ENCODE measurements at places on chromosomes 1 and 21.

GRCh38 chr1:89701746-89702241, 68.9 kb downstream of the LRRC8C start:
- no peak for DNase-seq

DNA sequence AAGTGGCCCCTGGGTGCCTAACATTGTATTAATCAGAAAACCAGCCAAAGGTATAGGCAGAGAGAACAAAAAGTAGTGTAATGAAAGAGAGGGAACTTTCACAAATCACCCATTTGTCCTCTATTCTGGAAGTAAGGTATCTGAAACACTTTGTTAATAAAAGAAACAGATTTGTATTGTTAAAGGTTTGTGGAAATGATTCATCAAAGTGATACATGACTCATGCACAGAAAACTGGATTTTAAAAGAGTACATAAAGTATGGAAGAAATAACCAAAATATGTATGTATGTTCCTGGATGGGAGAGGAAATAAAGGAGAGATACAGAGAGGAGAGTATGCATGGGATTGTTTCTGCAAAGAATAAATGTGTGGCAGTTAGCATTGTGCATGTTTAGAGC, 126.8 kb downstream of the RGS21 start:
- no peak for DNase-seq

- no peak for DNase-seq
Measured at GRCh38 chr1:54835970-54836369, 34.8 kb upstream of the TTC22 start.

GRCh38 chr1:41751804-41752513, 166.8 kb downstream of the HIVEP3 start:
- DNase-seq, result no peak

GRCh38 chr1:244665771-244666217, 12.9 kb downstream of the DESI2 start:
- no peak for DNase-seq

DNA sequence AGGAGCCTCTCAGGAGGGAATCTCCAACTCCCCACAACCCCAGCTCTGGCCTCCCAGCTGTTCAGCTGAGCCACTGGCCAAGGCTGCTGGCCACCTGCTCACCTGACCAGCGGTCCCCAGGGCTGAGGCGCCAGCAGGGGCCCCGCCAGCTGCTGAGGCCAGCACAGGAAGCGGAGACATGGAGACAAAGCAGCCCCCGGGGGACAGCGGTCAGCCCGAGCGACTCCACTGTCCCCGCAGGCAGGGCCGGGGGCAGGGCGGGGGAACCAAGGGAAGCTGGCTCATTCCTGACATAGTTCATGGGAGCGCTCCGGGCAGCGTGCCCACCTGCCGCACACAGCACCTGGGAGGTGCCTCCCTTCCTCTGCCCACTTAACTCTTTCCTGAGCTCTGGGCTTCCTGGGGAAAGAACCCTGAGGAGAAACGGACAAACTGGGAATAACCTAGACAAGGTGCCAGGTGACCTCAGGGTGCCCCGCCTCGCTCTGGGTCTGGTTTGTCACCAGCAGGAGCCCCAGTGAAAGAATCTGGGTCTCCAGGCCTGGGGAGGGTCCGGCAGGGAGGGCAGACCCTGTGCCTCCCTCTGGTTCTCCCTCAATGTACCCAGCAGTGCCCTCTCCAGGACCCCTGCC, 10.7 kb downstream of the EPHA2 start:
- no peak for DNase-seq

DNA sequence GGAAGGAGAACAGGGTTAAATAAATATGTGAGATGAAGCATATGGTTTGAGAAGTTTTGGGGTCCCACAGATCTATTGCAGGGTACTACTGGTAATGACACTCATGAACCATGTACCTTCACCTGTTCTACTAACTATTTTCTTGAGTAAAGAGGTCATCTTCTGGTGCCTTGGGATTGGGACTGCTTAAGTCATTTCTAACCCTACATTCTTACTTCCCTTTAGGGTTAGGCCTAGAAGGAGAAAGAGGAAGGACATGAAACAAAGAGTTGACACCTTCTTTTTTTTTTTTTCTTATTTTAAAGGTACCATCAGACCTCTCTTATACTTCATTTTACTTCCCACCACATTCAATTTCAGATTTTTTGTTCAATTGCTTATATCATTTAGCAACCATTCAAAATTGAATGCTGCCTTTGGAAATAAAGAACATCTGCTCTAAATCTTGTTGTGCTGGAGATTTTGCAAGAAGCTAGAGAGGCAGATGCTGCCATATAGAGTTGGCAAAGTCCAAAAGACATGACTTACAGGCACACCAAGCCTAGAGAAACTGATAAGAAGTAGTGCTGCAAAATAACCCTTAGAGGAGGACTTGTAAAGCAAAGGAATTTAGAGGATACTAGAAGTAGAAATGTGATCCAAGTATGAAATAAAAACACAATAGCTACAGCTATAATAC, 374.4 kb upstream of the ST6GALNAC5 start:
- DNase-seq, result no peak

GRCh38 chr1:58809325-58810010, 25.6 kb upstream of the JUN start:
- no peak for DNase-seq

- no peak for DNase-seq
Measured at GRCh38 chr1:226349801-226350518, 41.0 kb upstream of the LIN9 start.

DNA sequence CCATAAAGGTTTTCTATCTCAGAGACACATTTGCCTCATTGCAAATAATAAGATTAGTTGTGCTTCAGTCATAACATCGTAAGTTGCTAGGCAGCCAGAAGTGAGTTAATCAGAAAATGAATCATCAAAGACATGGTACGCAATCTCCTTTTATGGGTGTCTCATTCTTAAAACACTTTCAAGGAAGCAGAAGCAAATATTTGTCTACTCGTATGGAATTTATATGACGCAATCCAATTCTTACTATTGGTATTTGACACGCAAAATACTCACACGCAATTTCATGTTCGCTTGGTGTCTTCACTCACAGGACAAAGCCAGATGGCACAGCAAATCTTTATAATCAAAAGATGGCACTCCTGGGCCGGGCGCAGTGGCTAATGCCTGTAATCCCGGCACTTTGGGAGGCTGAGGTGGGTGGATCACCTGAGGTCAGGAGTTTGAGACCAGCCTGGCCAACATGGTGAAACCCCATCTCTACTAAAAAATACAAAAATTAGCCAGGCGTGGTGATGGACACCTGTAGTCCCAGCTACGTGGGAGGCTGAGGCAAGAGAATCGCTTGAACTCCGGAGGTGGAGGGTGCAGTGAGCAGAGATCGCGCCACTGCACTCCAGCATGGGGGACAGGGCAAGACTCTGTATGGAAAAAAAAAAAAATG, 56.4 kb downstream of the HLCS start:
- DNase-seq, result peak; percentile 27

GRCh38 chr1:102566182-102566581, 542.1 kb downstream of the COL11A1 start:
- no peak for DNase-seq

GRCh38 chr1:183648042-183648441, 5.1 kb downstream of the APOBEC4 start:
- DNase-seq, result no peak

- no peak for DNase-seq
Measured at GRCh38 chr1:218565377-218565776, 220.2 kb downstream of the TGFB2 start.

DNA sequence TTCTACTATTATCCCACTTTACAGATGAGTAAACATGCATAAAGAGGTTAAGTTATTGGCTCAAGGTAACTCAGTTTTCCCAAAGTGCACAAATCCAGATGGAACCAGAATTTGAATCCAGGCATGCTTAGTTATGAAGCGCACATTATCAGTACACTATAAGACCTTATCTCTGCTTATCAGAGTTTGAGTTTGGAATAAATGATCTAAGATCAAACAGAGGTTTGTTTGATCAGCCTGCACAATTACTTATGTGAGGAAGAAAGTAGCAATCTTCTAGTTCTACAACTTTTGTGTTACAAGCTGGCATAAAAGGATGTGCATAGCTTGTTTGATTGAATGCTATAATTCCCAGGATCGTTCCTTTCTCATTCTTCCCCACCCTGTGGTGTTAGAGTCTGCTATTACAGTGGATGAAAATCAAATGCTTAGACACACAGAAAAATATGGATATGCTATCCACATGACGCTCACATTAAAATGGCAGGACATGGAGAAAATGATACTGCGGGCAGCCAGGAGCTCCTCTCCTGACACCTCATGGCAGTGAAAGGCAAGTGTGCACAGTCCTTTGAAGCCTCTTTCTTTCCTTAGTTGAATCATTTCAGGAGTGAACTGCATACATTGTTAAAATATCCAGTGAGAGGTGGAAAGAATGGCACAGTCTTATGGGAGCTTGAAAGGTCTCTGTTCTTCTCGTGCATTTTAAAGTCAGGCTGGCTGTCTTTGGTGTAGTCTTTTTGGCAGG, 23.9 kb upstream of the PBX1 start:
- no peak for DNase-seq

- no peak for DNase-seq
Measured at GRCh38 chr1:203281033-203281432, 24.3 kb upstream of the BTG2 start.

- DNase-seq, result no peak
Measured at GRCh38 chr1:228276901-228277490, 69.2 kb downstream of the OBSCN start.

GRCh38 chr1:1421907-1422464, 910 bp upstream of the ANKRD65 start:
- no peak for DNase-seq

DNA sequence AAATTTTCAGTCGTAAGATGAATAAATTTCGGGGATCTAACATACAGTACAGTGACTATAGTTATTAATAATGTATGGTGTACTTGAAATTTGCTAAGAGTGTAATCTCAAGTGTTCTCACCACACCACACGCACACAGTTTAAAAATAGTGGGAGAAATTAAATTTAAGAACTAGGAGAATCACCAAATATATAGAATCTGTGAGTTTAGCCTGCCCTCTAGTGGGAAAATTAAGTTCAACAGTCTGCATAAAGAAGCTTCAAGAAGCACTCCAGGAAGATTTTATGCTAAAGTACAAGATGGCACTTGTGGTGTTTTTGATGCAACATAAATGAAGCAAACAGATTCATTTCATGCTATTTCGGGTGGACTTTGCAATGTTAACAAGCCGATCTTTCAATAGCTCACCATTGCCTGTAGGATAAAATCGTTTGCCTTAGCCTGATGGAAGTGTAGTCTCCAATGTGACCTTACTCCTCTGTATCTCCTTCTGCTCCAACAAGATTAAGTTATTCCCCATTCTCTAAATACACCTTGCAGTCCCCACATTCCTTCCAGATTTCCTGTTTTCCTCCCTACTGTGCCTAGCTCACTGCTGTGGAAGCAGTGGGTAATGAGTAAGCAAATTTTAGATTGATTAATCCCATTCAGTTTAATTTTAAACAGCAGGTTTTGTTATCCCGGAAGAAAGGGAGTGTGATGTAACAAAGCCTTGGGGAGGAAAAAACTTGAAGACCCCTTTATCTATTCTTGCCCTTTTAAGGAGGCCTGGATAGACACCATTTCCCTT, 8.7 kb upstream of the PIK3C2B start:
- DNase-seq, result peak; percentile 61

DNA sequence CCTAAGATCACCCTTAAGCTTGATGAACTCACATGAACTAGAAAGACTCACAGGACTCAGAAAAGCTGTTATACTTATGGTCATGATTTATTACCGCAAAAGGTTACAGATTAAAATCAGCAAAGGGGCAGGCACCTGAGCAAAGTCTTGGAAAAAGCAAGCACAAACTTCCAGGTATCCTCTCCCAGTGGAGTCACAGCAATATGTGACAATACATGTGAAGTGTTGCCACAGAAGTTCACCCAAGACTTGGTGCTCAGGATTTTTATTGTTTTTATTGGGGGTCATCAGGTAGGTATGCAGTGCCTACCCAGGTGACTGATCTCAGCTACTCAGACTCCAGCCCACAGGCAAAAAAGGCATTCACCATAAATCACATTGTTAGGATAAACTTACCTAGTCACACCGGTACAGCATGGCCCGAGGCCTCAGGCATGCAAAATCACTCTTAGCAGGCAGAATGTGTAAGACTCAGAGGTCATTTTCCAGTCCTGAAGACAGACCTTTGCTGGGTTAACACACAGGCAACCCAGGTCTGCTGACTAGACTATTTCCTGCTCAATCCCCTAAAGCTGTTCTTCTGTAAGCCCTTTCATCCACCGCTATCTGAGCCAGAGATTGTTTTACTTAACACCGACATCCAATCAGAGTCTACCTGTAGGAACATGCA, 55.6 kb downstream of the SSX2IP start:
- no peak for DNase-seq

DNA sequence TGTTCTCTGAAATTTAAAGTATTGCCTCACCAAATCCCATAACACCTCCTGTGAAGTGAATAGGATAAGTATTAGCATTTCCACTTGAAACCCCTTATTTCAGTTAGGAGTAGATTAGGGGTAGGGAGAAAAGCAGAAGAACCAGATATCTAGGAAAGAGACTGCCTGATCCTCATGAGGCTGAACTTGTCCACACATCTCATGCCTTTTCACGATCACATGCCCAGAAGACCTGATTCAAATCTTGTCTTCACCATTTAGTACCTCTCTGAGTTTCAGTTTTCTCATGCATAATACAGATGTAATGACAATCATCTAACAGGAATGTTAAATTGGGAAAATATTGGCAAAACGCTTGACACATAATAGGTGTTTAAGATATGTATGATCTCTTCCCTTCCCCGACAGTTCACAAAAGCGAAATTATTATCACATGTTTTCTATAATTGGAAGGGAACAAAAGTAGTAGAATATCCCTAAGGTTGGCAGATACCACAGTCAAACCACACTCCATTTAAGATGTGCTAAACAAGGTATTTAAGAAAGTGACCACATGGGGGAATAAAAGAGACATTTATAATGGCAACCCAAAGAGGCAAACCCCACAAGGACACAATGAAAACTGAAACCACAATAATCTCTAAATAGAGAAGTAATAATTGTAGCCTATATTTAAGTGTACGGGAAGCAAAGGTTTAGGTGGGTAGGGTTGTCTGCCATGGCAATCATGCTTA, 25.2 kb downstream of the GFI1 start:
- DNase-seq, result peak; percentile 19

- DNase-seq, result no peak
Measured at GRCh38 chr1:94540440-94541245, 916 bp downstream of the F3 start.

GRCh38 chr21:28614791-28615190, 377.9 kb downstream of the LTN1 start:
- no peak for DNase-seq

All from SW 1271 (cell line).